NCI-H2171 (cell line): ENCODE measurements at places on chromosomes 1 and 21.

- no peak for DNase-seq
Measured at GRCh38 chr1:168918860-168919741, 187.4 kb upstream of the ATP1B1 start.

- DNase-seq, result no peak
Measured at GRCh38 chr1:169933984-169934725, 40.5 kb upstream of the SCYL3 start.

DNA sequence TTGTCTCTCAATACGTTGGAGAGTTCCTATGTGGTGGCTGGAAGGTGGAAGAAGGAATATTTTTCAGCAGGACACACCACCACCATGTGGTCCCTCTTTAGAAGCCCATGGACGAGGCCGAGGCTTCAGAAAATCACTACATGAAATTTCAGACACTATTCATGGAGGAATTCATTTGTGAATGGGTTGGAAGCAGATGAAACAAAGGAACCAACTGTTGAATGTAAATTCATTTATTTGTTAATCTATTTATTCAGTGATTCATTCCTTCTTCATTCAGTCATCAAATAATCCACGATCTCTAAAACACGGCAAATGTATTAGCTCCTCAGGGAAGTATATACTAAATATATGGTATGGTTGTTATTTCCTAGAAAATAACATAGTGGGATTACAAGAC, 12.2 kb downstream of the SLC35F3 start:
- DNase-seq, result no peak

DNA sequence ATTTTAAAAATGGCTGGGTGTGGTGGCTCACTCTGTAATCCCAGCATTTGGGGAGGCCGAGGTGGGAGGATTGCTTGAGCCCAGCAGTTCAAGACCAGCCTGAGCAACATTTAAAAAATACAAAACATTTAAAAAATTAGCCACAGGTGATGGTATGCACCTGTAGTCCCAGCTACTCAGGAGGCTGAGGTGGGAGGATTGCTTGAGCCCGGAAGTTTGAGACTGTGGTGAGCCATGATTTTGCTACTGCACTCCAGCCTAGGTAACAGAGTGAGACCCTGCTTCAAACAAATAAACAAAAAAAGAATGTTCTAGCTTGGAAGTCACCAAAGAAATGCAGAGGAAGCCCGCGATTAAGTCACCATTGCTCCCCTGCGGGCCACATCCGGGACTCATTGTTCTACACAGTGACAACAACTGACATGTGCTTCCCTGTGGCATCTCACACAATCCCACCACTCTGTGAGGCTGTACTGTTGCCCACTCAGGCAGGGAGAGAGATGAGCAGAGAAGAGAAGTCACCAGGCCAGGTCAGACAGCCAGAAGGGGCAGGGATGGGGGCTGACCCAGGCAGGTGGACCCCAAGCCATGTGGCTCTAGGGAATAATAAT, 18.4 kb upstream of the SPATC1L start:
- DNase-seq, result no peak

GRCh38 chr1:17420391-17420918, 19.0 kb downstream of the RCC2 start:
- DNase-seq, result no peak

DNA sequence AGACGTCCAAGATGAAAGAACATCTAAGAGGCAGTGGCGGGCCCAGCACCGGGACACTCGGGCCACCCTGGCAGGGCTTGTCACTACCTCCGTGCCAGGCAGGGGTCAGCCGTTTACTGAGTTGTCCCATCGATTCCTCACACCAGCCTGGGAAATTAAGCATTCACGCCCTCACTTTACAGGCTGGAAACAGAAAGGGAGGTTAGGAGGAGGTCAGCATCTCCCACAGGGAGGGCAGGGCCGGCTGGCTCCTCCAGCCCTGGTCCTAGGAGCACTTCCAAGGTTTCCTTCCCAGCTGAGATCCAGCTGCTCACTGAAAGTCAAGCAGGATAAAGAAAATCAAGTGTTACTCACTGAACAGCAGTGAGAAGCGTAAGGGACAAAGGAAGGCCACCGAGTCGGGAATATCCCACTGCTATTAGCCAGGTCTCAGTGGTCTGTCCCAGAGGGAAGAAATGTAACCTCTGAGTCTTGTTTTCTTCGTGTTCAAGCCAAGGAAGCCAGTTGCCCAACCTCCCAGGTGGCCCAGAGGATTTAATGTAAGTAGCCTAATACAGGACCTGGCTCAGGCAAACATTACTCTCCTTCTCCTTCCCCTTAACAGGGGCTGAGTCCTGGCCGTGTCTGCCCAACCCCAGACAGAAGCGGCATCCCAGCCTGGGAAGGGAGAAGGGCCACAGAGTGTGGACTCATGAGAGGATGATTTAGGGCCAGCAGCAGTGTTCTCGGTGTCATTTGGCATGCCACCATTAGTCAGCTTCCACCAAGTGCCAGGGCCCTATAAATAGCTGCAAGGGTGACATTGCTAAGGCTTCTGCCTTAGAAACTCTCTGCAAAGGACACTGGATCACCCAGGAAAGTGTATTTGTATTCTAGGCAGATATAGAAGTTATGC, 203.1 kb upstream of the GALNT2 start:
- no peak for DNase-seq

DNA sequence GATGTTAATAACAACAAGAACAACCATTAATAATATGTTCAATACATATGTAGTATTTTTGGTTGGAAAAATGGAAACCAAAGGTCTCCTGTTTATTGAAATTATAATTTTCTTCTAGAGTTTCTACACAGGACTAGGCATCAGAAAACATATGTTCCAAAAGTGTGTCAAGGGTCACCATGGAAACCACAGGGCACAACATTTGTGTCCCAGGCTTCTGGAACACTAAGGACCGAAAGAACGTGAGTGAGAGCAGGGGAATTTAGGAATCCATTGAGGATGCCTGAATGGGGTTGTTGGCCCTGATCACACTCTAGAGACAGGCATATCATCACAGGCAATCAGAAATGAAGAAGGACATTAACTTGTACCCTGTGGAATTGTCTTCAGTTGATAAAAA, 7.5 kb upstream of the CDC14A start:
- no peak for DNase-seq

- no peak for DNase-seq
Measured at GRCh38 chr1:162192306-162192678, 122.8 kb downstream of the NOS1AP start.

- no peak for DNase-seq
Measured at GRCh38 chr1:24416666-24417391, 1.2 kb downstream of the NIPAL3 start.

DNA sequence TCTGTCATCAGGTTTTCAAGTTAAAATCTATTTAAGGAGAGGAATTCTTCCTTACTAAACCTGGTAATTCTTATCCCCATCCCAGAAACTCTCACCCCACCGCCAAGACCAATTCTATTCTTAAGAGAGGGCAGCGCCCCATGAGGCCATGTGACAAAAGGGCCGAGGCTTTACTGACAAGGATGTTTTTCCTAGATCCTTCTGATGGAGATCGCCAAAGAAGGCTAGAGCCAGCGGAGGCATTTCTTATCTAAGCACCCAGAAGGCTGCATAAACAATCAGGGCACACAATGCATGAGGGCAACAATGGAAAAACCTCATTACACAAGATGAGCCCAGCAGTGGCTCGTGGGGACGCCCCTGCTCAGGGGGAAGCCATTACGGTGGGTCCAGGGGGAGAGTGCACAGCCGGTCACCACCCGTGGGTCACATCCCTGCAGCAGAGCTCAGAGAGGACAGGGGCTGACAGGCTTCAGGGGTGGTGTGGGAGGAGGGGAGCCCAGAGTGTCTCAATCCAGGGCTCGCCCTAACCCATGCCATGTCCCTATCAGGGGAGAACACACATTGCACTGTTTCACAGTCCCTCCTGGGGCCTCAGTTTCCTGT, 88.7 kb downstream of the ITPKB start:
- no peak for DNase-seq

DNA sequence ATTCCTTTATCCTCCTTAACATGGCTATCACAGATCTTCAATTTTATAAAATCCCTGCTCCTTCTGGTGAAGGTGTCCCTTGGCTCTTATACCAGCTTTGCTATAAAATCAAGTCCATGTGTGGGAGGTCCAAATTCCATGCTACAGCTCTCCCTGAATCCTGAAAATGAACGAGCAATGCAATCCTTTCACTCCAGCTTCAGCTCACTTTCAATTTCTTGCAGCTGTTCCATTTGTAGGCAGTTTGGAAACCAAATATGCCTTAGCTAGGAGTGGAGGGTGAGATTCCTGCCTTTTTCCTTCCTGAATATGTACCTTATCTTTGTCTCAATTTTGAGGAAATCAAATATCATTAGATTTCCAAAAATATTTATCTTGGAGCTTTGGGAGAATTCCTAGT, 402.6 kb downstream of the TTLL7 start:
- DNase-seq, result no peak

DNA sequence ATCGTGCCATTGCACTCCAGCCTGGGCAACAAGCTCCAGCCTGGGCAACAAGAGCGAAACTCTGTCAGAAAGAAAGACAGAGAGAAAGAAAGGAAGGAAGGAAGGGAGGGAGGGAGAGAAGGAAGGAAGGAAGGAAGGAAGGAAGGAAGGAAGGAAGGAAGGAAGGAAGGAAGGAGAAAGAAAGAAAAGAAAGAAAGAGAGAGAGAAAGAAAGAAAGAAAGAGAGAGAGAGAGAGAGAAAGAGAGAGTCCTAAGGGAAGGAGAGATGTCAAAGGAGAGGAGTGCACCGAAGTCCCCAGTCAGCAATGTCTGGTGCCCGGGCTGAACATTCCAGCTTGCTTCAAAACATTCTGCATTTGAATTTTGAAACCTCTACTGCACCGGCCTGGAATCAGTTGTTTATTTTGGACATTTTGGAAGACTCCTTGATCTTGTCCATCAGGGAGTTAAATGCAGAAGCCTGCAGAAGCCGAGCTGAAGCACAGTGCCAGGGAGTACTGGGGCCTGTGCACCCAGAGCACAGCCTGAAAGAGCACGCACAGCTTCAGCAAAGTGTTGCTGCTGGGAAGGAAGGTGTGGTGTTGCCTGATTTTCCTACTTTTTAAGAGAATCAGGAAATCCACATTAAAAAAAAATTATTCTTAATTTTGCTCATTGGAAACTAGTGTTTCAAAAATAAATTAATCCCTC, 3.7 kb upstream of the IGSF3 start:
- no peak for DNase-seq

- no peak for DNase-seq
Measured at GRCh38 chr1:46687093-46687659, 15.5 kb downstream of the TEX38 start.

- no peak for DNase-seq
Measured at GRCh38 chr1:226846786-226847185, 23.6 kb upstream of the PSEN2 start.

GRCh38 chr1:3551290-3551678, 60.0 kb downstream of the MEGF6 start:
- no peak for DNase-seq
